ENCODE measurements at places on chromosomes 4 and X.

DNA sequence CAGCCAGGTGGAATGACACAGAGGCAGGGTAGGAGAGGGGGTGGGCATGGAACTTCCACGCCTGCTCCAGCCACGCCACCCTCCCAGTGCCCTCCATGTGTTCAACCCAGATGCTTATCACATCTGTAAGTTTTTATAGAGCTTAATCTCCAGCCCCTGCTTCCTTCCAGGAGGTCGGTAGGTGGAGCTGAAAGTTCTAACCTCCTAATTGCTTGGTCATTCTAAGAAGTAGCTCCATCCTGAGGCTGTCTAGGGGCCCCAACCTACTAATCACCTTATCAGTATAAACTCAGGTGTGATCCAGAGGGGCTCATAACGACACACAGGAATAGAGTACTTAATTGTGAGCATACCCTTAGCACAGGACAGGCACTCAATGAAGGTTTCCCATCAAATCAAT lies 18.3 kb downstream of the QDPR start:
- DNase-seq, result no peak

GRCh38 chr4:153383131-153383530 lies 38.6 kb downstream of the MND1 start:
- DNase-seq, result no peak

DNA sequence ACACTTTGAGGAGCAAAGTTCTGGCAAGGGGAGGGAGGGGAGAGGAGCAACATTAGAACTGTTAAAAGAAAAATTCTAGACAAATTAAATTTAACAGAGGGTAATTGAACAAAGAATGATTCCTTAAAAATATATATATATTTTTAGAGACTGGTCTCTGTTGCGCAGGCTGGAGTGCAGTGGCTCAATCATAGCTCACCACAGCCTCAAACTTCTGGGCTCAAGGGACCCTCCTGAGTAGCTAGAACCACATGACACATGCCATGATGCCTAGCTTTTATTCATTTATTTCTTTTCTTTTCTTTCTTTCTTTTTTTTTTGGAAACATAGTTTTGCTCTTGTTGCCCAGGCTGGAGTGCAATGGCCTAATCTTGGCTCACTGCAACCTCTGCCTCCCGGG lies 19.1 kb upstream of the SPINK2 start:
- no peak for DNase-seq

GRCh38 chr4:140675599-140676231 lies 80.5 kb downstream of the TBC1D9 start:
- DNase-seq, result no peak

DNA sequence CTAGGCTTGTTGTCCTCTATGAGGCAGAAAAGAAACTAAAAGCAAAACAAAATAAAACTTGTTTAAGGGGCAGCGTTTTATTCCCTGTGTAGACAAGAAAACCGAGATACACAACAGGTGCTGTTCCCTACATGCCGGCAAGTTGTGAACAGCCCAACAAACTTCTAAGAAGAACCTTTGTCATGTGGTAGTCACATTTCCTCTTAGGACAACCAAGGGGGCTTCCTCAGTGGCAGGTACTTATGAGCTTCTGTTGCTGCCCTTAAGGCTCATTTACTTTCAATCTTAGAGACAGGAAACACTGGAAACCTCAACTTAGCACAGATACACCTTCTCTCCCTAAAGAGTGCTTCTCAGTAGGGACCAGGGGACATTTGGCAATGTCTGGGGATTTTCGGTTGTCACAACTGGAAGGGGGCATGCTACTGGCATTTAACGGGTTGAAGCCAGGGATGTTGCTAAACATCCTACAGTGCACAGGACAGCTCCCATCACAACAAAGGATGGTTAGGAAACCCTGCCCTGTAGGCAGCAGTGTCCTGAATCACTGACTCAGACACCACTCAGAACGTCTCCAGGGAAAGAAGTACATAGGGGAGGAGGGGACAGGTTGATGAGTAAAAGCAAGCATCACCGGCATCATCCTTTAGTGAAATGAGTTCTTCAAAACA lies 111.0 kb downstream of the ASB9 start:
- DNase-seq, result no peak

DNA sequence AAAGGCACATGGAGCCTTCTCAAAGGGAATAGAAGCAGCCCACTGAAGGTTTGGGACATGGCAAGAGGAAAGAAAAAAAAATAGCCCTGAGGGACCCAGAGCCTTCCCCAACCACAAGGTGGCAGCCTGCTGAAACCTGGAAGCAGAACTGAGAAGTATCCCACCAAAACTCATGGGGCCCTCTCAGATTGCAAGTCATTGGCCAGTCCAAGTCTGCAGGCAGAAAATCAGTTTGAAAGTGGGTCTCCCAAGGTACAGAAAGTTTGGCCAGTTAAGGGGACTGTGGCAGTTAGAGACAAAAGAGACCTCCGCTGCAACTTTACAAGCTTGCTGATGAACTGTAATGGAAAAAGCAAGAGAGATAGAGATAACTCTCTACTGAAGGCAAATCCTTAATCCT lies 155.8 kb downstream of the ANTXR2 start:
- DNase-seq, result peak; percentile 11

DNA sequence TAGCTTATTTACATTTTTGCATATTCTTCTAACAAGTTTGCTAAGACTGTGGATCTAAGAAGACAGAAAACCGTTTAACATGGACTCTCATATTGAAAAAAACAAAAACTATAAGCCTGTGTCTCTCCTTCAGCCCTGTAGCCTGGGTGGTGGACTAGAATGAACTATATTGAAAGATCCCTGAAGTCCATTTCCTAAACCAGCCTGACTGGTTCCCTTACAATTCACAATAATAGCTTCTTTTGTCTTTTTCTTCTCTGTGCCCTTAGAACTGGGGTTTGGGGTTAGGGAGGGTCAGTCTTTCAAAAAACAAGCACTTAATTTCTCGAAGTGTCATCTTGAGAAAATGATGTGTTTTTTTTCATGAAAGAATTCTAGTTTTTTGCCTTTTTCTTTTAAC lies 59.0 kb downstream of the GSTCD start:
- DNase-seq, result no peak

DNA sequence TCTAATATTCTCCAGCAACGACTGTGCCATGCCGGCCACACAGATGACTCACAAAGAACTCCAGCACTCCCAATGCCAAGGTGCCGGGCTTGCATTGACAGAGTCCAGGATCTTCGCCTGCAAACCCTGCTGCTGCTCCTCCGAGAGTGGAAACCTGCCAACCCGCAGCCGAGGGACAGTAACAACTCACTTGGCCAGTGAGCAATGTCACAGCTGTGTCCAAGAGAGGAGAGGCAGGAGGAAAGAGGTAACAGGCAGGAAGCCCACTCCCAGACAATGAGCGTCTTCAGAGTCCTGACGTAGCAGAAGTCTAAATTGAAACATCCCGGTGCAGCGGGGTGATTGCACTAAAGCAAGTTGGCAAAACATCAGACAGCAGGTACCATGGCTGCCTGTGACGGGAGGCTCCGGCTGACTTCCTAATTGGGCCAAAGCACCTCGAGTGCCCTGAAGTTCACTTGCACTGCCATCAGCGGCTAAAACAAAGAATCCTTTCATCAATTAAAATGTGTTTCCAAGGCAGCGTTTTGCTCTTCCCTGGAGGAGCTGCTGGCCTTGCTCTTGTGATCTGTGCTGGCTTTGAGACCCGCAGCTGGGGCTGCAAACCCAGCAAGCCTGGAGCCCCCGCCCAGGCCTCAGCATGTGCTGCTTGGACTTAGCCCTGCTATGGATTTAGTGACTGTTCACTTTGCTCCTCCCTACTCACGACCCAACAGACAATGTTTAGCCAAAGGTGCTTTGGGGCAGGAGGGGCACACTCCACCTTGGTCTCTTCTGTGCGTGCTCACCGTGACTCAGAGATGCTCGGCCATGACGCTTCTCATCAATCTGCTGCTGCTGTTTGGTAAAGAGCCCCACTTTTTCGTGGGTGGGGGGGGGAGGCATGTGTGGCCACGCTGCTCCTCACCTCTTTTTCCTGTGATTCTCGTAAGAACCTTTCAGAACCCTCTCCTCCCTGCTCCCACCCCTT lies 36.5 kb downstream of the DCTD start:
- no peak for DNase-seq

- DNase-seq, result no peak
Observed at GRCh38 chr4:18676526-18676915, 655.0 kb upstream of the LCORL start.

GRCh38 chr4:11072999-11073398 lies 355.7 kb downstream of the HS3ST1 start:
- no peak for DNase-seq

DNA sequence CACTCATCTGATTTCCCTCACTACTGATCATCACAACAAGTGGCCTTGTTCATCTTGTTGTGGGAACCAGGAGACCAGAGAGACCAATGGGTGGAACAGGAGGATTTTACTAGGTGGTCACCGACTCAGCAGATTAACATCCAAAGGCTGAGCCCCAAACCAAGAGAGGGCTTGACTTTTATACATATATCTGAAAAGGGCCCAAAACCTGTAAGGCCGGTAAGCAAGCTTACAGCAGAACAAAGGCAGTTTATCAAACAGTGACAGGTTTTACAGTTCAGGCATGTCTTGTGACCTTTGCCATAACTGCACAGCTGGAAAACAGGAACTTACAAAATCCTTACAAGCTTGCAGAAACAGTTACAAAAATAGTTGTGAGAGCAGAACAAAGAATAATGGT lies 195.9 kb downstream of the OR13H1 start:
- no peak for DNase-seq

GRCh38 chr4:88144866-88145300 lies 13.6 kb downstream of the ABCG2 start:
- no peak for DNase-seq

Data from stimulated activated CD4-positive, alpha-beta T cell treated with anti-CD3 and anti-CD28 coated beads, Interleukin-1b, Interleukin-23, amount 100 ng/mL, for 24 hours (primary cell).